Hepatocyte (in vitro differentiated cells): ENCODE measurements at places on chromosomes 4 and X. TPM values are rescaled to one million over a fixed set of nuclear protein-coding genes. Genes with fewer than 3 reads are reported as not detected.

The VCX gene
- not detected in 2 replicates for total RNA-seq

GRCh38 chr4:100290585-100290984 lies 100.3 kb upstream of the DDIT4L start:
- no peak for DNase-seq

- no peak for DNase-seq
Measured at GRCh38 chr4:119663160-119663788, 34.7 kb upstream of the PDE5A start.

GRCh38 chr4:106930522-106930921 lies 105.6 kb downstream of the DKK2 start:
- DNase-seq = no peak

- no peak for DNase-seq
Measured at GRCh38 chrX:151852294-151852693, 60.4 kb upstream of the MAGEA4 start.

GRCh38 chr4:10456595-10457254 lies 501 bp downstream of the ZNF518B start:
- peak; percentile 81 for DNase-seq
